ENCODE measurements at places on chromosomes 16 and 17.

DNA sequence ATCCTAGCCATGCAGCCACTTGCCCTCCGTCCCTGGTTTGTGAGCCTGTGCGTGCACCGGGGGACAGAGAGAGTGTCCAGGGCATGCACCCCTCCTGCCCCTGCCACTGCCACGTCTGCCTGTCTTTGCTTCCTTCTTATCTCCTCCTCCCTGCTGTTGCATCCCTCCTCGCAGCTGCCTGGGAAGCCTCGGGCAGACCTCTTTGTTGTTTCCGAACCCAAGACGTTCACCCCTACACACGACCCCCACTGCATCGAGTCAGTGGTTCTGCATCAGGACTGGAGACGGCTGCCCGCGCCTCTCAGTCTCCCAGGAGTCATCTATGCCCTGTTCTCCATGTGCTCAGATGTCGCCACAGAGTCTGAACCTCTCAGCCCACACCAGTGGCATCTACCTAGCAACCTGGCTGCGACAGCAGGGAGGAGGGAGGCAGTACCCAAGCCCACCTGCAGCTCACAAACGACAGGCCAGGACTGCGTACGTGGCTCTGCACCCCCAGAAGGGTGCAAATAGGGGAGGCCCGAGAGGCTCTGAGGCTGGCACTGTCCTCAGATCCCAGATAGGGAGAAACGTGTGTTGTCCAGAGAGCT lies 5.2 kb downstream of the TIMP2 start:
- DNase-seq, result no peak

- no peak for DNase-seq
These were observed 30.0 kb downstream of the TBC1D16 start for GRCh38 chr17:80005360-80006338.

DNA sequence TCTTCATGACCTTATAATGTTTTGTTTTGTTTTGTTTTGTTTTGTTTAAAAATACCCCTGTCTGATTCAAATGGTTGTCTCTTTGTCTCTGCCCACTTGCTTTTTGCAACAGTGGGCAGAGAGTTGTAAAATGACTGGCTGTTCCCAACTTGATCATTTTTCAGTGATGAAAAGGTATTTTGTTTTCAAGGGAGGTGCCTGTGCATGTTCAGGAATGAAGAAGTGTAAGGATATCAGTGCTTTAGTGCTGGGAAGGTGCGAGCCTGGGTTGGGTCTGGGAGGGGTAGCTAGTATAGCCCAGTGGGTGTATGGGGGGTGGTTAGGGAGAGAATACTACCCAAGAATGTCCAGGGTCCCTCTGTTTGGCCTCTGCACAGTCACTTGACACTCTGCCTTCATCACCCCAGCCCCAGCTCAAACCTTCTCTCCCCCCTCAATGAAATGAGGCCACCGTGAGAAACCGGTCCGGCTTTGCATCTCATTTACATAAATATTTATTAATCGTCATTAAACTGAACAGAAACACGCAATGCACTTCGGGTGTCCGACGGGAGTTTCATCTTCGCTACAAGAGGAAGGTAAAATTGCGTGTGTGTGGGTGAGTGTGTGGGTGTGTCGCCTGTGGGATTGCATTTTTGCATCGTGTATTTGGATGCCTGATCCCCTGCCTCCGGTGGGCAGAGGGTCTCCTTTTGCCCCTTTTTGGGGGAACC lies 4.3 kb downstream of the NEUROD2 start:
- DNase-seq, result no peak

DNA sequence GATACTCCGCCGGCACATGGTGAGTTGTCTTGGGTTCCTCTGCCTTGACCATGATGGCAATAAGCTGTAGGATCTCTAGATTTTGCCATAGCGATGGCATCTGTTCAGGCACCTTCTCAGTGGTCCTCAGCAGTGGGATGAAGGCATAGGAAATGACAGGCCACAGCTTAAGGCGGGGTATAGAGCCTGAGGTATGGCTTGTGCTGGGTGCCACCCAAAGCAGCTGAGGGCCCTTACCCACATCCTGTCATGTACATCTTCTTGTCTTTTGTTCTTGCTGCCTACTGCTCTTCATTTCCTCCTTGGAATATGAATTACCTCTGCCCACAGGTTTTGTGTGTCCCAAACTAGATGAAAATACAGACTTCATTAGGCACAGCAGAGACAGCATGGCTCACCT lies 29.5 kb downstream of the KAT7 start:
- peak; percentile 21 for DNase-seq

DNA sequence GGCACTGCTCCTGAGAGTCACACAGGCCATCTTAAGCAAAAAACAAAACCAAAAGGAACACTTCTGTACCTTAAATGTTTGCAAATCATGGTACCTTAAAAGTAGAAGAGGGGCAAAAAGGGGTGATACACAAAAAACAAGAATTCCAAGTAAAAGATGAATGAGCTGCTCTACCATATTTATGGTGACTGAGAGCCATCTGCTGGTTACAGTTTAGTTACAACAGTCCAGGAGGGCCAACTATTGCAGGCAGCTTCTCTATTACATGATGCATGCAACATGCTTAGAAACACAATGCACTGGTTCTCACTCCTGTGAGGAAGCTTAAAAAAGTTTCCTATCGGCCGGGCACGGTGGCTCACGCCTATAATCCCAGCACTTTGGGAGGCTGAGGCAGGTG lies 53.5 kb downstream of the STX8 start:
- DNase-seq, result no peak

- no peak for DNase-seq
These were observed 5.2 kb upstream of the GHDC start for GRCh38 chr17:42199416-42200011.

DNA sequence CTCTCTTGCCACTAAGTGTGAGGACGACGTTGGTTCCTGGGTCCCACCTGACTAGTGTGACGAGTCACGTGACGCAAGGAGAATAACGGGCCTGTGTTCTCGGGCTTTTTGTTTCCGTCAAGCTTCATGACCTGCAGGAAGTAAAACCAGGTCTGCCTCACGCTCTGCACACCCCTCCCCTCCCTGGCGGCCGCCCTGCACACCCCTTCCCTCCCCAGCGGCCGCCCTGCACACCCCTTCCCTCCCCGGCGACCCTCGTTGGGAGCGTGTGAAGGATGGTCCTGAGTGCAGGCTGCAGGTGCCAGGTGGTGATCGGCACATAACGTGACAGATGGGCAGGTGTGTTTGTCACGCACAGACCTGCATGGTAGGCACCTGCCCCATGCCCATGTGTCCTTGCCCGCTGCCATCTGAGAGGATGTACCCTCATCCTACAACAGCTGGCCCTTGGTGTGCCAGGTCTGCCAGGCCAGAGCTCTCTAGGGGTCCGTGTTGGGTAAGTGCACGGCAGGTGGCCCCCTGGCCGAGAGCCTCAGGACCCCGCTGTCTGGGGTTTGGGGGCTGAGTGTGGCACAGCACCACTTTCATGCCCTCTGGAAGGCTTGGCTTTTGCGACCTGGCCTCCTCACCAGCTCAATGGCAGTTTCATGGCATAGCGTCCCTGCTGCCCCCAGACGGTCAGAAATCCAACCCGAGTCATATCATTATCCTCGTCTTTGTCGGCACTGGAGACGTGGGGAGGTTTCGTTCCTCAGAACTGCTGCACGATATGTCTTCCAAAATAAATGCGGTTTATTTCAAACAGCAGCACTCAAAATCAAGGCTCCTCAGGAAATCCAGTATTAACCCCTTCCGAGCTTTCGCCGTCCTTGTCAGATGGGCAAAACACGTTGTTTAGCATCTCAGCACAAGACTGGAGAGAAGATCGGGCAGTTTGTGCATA lies 191.8 kb upstream of the CHMP6 start:
- DNase-seq, result no peak

DNA sequence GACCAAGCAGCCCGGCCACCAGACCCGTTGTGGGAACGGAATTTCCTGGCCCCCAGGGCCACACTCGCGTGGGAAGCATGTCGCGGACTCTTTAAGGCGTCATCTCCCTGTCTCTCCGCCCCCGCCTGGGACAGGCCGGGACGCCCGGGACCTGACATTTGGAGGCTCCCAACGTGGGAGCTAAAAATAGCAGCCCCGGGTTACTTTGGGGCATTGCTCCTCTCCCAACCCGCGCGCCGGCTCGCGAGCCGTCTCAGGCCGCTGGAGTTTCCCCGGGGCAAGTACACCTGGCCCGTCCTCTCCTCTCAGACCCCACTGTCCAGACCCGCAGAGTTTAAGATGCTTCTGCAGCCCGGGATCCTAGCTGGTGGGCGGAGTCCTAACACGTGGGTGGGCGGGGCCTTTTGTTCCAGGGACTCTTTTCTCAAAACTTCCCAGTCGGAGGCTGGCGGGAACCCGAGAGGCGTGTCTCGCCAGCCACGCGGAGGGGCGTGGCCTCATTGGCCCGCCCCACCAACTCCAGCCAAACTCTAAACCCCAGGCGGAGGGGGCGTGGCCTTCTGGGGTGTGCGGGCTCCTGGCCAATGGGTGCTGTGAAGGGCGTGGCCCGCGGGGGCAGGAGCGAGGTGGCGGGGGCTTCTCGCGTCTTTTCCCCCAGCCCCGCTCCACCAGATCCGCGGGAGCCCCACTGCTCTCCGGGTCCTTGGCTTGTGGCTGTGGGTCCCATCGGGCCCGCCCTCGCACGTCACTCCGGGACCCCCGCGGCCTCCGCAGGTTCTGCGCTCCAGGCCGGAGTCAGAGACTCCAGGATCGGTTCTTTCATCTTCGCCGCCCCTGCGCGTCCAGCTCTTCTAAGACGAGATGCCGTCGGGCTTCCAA lies at the start of gene SLC2A4:
SLC2A4 (plus strand) TSS at position 645 of the 879 bp plus-strand sequence; CDS start at position 862, 217 bp downstream.
- peak; percentile 83 for DNase-seq
